ENCODE measurements at places on chromosomes 7 and 10.

GRCh38 chr10:46551701-46552525 is 4.5 kb downstream of the GPRIN2 start:
- no peaks in the 10 kb centered on the region for H3K27me3 ChIP-seq
- H3K36me3 ChIP-seq: peaks cover 39% of the 10 kb centered on the region
- no peak overlapping the region for H3K27ac ChIP-seq
- no peak for DNase-seq

GRCh38 chr7:43576241-43576640 is 6.7 kb upstream of the STK17A start:
- DNase-seq: no peak
- no peak overlapping the region for H3K4me3 ChIP-seq
- no peaks in the 10 kb centered on the region for H3K27me3 ChIP-seq
- H3K36me3 ChIP-seq: no peaks in the 10 kb centered on the region
- no peaks in the 10 kb centered on the region for H3K4me1 ChIP-seq

DNA sequence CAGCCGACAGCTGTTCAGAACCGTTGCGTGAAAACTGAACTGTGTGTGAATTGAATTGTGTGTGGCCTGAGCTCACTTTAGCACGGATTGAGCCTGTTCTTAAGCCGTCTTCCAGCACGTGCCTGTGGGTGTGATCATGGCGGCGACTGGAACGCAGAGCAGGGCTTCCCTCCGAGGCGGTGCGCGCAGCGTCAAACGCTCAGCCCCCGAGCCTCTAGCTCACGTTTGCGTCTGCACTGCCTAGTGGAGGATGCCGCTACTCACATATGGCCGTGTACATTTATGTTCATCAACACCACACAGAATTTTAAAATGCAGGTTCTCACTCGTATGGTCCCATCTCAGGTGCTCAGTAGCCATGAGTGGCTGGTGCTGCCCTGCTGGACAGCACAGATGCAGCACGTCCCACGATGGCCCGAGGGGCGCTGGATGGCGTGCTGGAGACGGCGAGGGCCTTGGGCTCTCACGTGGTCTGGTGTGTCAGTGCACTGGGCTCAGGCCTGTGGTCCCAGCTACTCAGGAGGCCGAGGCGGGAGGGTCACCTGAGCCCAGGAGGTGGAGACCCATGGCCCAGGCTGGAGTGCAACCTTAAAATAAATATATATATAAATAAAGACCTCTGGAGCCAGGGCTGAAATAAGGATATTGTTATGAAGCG is 22.0 kb downstream of the SUN1 start:
- no peaks in the 10 kb centered on the region for H3K4me1 ChIP-seq
- H3K36me3 ChIP-seq: peaks cover 19% of the 10 kb centered on the region
- H3K27me3 ChIP-seq: no peaks in the 10 kb centered on the region
- H3K27ac ChIP-seq: no peak overlapping the region
- no peak overlapping the region for H3K4me3 ChIP-seq

DNA sequence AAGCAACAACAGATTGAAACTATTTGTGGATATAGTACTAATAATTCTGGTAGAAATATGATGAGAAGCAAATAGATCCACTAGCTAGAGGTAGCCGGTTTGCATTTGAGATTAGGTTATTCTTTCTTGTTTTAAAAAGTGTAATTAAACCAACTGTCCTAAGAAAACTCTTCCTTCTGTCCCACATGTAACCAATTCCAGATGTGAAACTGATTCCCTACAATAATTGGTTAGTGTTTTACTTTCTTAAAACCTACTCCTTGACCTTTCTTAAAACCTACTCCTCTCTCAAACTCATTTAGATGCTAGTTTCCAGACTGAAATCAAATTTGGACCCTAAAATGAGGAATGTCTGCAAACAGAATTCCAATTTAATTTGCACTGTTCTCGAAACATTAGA is 521.5 kb downstream of the SUGCT start:
- H3K27ac ChIP-seq: no peak overlapping the region
- no peak for DNase-seq
- no peak overlapping the region for H3K4me3 ChIP-seq
- H3K4me1 ChIP-seq: no peaks in the 10 kb centered on the region
- H3K36me3 ChIP-seq: no peaks in the 10 kb centered on the region

DNA sequence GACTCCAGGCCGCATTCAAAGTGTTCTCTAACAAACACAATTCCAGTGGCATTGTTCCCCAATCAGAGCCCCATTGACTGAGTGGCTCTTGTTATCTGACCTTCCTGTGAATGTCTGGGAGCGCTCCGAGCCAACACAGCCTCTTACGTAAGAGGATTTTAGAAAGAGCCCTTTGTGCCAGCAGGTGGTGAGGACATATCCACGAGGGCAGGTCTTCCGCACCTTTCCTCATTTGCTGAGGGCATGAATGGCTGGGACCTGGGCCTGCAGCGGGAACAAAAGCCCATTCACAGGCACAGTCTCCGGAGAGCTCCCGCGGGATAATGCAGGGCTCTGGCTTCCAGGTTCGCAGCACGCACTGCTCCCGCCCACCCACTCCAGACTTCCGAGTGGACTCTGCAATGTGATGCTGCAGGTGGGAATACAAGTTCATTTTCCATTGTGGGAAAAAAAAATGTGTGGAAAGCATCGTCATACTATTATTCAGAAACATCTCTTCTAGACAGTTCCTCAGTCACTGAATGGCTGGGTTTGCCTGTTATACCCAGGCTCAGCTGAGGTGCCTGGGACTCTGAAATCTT is 295.0 kb upstream of the IGFBP3 start:
- no peak overlapping the region for H3K27ac ChIP-seq
- H3K27me3 ChIP-seq: no peaks in the 10 kb centered on the region
- H3K4me3 ChIP-seq: no peak overlapping the region
- DNase-seq: peak; percentile 41
- H3K4me1 ChIP-seq: no peaks in the 10 kb centered on the region
- H3K36me3 ChIP-seq: no peaks in the 10 kb centered on the region
